ENCODE measurements at places on chromosomes 16 and 17.

GRCh38 chr17:37683454-37683984, 40.3 kb upstream of the DDX52 start:
- DNase-seq = no peak

DNA sequence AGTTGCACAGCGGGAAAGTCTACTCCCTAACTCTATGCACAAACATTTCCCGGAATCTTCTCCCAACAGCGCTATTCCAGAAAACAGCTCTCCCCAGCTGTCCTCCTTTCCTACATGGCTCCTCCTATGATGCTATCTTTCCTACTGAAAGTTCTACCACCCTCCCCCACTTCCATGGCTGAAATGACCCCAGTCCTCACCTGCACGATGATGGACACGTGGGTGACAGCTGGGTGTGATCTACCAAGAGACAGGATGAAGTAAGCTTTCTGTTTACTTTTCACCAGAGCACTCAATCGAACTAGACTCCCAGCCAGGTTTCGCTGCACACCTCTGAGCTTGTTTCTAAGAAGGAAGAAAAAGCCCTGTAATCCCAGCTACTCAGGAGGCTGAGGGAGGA, 10.7 kb downstream of the CTC1 start:
- no peak for DNase-seq

GRCh38 chr17:40953881-40954280, 12.9 kb downstream of the KRT39 start:
- DNase-seq = no peak

DNA sequence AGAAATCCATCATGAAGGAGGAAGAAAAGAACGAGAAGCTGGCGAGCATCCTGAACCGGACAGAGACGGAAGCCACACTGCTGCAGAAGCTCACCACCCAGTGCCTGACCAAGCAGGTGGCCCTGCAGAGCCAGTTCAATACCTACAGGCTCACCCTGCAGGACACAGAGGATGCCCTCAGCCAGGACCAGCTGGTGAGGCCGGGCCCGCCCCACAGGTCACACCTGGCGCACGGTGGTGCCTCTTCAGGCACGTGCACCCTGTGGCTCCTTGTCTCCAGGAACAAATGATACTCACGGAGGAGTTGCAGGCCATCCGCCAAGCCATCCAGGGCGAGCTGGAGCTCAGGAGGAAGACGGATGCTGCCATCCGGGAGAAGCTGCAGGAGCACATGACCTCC, 19.8 kb upstream of the GAA start:
- DNase-seq = no peak

- no peak for DNase-seq
Observed at GRCh38 chr17:73325527-73325842, 13.7 kb upstream of the CDC42EP4 start.

DNA sequence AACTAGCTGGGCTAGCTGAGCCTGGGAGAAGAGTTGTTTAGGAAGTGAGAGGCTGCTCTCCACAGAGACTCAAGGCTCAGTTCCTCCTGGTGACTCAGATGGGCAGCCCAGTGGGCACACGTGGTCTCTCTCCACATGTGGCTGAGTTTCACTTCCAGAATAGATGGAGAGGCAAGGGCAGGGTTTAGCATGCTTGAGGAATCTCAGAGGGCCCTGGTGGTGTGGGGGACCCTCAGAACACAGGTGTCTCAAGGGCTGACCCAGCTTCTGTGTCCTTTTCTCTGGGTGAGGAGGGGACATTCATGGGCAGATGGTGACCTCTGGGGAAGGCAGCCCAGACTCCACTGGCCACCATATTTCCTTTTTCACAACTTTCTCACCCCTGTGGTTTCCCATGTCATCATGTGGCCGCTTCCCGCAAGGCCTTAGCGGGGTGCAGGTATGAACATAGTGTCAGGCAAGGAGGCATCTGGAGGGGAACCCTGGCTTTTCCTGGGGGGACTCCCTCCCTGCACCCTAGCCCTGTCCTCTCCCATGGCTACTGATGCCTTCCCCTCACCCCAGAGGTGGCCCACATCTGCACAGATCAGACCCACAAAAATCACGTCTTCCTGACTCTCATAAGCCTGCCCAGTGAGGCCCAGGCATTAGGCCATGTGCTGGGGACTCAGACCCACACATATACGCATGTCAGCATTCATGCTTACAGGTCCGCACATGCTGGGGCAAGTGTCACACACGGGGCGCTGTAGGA, 3.3 kb downstream of the GRN start:
- DNase-seq = no peak

DNA sequence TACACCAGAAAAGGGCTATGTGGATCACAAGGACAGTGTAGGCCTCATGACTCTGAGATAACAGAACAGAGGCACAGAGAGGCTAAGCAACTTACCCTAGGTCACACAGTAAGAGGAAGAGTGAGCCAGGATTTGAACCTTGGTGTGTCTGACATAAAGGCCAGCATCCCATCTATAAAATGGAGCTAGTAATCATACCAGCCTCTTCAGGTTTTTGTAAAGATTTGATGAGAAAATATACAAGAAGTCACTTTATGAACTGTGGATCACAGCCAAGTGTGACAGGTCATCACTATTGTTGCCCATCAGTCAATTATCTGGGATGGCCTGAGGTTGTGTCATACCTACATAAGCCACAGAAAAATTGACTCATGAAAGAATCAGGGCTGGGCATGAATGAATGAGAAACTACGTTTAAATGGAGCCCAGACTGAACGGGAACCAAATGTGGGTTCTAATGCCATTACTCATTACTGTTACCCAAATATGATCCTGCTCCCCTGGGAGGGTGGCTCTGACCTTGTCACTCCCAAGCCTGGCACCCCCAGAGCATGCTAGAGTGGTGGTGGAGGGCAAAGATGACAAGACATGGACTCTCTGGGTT, 21.0 kb downstream of the FBXO39 start:
- DNase-seq = no peak

- no peak for DNase-seq
Observed at GRCh38 chr17:28950752-28951427, 428 bp downstream of the PHF12 start.

GRCh38 chr17:82687375-82687861, 11.1 kb downstream of the RAB40B start:
- no peak for DNase-seq

DNA sequence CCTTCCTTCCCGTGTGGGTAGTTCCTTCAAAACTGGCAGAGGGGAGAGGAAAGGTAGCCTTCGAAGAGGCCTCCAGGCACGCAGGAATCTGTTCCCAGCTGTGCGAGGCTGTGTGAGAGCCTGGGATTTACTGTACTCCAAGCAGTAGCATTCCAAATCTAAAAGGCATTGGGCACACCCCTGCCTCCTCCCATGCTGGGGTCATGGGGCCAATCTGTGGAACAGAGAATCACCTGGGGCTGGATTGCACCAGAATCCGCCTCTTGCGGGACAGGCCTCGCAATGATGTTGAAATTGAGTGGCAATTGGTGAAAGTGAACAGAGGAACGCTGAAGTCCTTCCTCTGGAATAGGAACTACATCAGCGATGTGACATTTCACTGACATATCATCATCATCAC, 72.5 kb upstream of the IRX3 start:
- no peak for DNase-seq

DNA sequence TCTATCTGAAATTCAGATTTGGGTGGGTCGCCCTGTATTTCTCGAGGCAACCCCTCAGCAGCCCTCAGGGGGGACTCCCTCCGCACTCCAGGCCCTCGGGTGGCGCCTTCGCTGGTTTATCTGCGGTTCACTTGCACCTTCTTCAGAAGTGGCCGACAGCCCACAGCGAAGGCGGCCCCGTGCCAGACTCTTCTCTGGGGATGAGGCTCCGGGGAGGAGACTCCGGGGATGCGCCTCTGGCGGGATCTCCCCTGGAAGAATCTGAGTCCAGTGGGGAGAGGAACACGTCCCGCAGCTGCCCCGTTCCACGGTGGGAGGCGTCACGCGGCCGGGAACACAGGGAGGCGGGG, 63.9 kb upstream of the DNAJA2 start:
- DNase-seq = no peak

GRCh38 chr17:42684929-42685556, 2.7 kb downstream of the CNTNAP1 start:
- no peak for DNase-seq

DNA sequence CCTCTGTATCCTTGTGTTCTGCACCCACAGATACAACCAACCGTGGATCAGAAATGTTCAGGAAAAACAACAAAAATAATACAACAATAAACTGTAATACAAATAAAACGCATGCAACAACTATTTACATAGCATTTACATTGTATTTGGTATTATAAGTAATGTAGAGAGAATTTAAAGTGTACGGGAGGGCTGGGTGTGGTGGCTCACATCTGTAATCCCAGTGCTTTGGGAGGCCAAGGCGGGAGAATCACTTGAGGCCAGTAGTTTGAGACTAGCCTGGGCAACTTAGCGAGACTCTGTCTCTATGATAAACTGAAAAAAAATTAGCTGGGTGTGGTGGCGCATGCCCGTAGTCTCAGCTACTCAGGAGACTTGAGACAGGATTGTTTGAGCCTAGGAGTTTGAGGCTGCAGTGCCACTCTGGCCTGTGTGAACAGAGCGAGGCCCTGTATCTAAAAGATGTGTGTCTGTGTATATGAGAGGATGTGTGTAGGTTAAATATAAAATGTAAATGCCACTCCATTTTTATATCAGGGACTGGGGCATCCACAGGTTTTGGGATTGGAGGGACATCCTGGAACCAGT, 13.3 kb downstream of the SEC14L1 start:
- DNase-seq = no peak

GRCh38 chr16:58485184-58485887, 14.6 kb upstream of the NDRG4 start:
- no peak for DNase-seq

DNA sequence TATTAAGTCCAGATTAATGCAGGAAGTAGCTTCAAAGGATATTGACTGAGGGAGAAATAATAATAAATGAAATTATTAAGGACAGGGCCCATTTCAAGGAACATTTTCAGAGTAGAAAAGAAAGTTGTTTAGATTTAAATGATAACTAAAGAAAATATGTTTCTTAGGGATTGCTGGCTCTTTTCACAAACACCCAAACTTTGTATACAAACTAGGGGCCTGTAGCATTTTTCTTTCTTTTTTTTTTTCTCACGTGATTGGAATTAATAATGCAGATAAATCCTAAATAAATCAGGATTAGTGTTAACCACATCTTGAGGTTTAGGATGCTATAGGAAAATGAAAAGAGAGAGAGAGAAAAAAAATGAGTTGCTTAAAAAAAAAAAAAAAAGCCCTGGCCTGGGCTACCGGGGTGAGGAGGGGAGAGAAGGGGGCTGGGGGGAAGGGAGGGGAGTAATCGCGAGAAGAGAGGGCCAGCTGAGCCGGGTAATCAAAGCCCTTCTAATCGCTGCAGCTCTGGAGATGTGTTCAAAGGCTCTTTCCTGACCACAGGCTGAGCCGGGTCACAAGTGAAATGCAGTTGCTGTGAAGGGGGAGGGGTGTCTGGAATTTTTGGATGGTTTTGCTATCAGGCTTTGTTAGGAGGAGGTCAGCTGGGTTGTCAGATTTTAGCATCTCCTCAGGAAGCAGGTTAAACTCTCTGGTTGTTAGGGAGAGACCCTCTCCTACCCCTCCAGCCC, 104.6 kb upstream of the ZFHX3 start:
- DNase-seq = no peak

DNA sequence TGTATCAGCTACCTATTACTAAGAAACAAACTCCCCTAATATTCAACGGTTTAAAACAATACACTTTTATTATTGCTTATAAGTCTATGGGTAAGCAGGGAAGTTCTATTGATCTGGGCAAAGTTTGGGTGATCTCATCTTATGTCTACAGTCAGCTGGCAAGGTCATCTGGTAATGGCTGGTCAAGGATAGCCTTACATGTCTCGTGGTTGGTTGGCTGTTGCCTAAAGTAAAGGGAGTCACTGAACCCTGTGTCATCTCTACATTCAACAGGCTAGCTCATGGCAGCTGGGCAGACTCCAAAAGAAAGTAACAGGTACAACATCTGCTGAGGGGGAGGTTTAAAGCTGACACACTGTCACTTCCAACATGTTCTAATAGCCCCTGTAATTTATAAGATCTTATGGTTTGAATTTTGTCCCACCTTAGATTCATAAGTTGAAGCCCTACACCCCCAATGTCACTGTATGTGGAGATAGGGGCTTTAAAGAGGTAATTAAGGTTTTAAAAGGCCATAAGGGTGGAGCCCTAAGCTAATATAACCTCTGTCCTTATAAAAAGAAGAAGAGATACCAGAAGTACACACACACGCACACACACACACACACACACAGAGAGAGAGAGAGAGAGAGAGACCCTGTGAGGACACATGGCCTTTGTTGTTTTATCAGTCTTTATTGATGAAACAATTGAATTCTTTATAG, 419.1 kb downstream of the NPIPA8 start:
- DNase-seq = no peak

DNA sequence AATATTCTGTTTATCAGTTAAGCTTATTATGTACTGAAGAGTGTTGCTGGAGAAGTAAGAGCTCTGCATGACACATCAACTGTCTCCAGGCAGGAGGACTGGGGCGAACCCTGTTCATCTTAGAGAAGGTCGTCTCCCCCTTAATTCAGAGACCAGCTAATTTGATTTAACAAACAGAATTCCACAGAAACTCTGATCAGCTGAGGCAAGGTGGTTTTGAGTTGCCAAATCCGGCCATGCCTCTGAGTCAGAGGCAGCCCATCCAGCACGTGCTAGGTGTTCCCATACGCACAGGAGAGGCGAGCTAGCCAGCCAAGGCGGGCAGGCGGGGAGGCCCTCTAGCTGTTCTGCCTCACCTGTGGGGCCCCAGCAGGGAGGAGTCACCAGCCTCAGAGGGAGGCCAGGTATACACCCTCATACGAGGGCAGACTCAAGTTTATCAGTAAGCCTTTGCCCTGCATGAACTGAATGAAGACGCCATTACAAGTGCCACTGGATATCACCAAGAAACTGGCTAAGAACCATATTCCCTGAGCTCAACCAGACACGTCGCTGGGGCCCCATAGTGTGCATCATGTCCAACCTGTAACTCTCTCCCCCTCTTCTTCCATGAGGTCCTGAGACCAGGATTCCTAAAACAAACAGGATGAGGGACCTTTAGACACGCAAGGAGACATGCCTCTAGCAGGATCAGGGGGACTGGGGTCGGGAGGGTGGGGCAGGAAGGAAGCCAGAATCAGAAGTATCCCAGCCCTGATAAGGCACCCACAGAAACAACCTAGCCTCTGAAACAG, 25.7 kb downstream of the STAT5A start:
- DNase-seq = no peak

DNA sequence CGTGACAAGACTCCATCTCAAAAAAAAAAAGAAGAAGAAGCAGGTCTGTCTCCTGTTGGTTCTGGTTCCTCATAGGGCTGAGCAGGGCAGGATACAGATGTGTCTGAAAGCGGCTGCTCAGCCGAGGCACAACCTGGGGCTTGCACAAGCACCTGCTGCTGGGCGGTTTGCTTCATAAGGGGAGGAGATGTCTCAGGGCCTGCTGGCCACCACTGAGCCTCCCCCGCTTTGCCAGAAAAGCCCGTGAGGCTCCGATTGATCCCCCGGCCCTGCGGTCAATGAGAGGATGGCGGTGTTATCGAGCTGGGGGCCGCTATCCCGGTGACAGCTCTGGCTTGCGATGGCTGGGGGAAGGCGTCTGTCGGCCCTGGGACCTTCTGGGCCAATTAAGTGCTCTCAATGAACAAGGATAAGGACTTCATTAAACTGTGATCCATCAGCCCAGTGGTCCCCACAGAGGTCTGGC, 162.0 kb downstream of the SDK2 start:
- no peak for DNase-seq

GRCh38 chr17:66537502-66537901, 235.1 kb downstream of the PRKCA start:
- DNase-seq = no peak
